ENCODE measurements at places on chromosomes 12 and 14.

GRCh38 chr14:89615421-89615820, 198.4 kb upstream of the FOXN3 start:
- H3K27ac ChIP-seq: no peak overlapping the region
- H3K4me1 ChIP-seq: peaks cover 28% of the 10 kb centered on the region
- H3K36me3 ChIP-seq: no peaks in the 10 kb centered on the region
- H3K27me3 ChIP-seq: peaks cover 13% of the 10 kb centered on the region
- H3K4me3 ChIP-seq: no peak overlapping the region
- DNase-seq: no peak

DNA sequence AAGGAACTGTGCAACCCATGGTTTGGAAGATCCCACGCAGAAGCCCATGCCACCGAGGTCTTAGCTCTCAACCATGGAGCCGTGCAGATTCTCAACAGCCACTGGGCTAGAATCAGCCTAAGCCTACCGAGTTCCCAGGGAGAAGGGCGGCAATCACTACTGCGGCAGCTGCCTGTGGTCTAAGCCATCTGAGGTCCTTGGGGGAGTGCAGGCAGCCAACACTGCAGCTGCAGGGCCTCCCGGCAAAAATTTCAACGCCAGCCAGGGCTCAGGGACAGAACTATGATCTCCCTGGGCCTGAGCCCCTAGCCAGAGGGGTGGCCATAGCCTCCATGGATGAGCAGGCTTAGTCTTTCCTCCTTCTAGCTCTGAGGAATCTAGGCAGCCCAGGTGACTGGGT, 156.8 kb upstream of the CLEC14A start:
- H3K27me3 ChIP-seq: no peaks in the 10 kb centered on the region
- no peak for DNase-seq
- no peaks in the 10 kb centered on the region for H3K4me1 ChIP-seq
- H3K4me3 ChIP-seq: no peak overlapping the region

DNA sequence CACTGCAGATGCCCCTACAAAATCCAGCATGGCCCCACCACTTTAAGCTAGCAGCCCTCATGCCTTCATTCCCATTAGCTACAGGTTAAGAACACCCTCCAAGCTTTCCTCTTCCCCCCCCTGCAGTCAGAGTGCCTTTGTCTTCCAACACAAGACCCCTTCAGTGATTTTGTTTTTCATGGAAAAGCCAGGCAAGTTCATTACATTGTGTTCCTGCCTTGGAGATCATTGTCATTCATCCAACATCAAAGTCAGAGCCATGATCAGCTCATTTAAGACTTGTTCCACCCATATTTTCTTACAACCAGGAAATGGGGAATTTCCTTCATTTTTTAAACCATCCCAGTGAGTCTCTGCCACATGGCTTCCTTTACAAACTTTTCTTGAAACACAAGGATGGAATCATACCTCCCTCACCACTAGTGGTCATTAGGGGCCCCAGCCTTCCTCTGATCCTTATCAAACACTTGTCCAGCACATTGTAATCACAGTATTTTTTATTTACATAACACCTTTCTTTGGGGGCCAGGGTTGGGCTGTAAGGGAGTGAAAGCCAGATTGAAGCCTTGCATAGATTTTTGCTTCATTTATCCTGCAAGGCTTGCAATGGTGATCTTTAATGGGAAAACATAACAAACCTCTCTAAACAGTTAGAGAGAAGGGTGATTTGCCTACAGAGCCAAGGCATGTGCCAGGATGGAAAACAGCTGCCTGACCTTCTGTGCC, 765.3 kb downstream of the MED13L start:
- H3K4me3 ChIP-seq: no peak overlapping the region
- no peak for DNase-seq
- no peaks in the 10 kb centered on the region for H3K36me3 ChIP-seq
- H3K27me3 ChIP-seq: peaks cover 8% of the 10 kb centered on the region
- peaks cover 16% of the 10 kb centered on the region for H3K4me1 ChIP-seq

GRCh38 chr12:51865757-51866270, 17.3 kb upstream of the FIGNL2 start:
- no peaks in the 10 kb centered on the region for H3K36me3 ChIP-seq
- H3K27me3 ChIP-seq: peaks cover 56% of the 10 kb centered on the region
- no peak overlapping the region for H3K27ac ChIP-seq
- no peak overlapping the region for H3K4me3 ChIP-seq
- no peak for DNase-seq

DNA sequence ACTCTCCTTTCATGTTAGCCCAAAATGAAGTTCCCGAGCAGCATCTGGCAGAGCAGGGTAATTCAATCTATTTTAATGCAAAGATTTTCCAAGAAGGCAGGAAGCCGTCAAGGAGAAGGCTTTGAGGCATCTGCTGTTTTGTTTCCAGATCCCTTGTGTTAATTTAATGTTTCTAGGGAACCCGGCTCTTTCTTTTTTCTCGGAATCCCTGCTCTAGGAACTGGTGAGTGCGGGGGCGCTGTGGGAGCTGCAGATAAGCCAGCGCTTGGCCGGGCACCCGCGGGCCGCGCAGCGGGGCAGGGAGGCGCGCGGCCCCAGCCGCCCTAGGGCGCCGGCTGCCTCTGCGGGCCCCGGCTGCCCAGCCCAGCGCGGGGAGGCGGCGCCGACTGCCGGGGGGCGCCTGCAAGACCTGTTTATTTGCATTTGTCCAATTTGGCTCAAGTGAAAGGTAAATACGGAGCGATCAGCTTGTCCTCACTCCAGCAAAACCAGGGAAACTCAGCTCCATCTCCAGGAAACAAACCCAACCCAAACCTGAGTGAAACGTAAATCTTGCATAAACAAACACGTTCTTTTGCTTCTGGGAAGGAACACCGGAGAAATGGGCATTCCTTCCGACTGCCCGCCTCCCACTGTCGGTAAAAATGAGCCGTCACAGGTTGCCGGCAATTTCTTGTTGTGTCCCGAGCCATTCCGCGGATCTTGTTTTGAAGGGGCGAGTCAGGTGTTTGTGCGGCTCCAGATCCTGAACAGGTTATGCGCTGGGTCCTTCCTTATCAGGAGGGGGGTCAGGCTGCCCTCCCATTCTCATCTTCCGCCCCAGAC, 65.1 kb downstream of the CRADD start:
- no peaks in the 10 kb centered on the region for H3K27me3 ChIP-seq
- peak overlapping the region; percentile 95 for H3K27ac ChIP-seq
- DNase-seq: peak; percentile 37
- H3K4me3 ChIP-seq: peak overlapping the region; percentile 76
- H3K36me3 ChIP-seq: no peaks in the 10 kb centered on the region
- peaks cover 7% of the 10 kb centered on the region for H3K4me1 ChIP-seq

GRCh38 chr12:120920178-120920577, 16.0 kb upstream of the SPPL3 start:
- peaks cover 2% of the 10 kb centered on the region for H3K36me3 ChIP-seq
- H3K4me3 ChIP-seq: no peak overlapping the region
- DNase-seq: no peak
- no peaks in the 10 kb centered on the region for H3K27me3 ChIP-seq
- no peak overlapping the region for H3K27ac ChIP-seq

DNA sequence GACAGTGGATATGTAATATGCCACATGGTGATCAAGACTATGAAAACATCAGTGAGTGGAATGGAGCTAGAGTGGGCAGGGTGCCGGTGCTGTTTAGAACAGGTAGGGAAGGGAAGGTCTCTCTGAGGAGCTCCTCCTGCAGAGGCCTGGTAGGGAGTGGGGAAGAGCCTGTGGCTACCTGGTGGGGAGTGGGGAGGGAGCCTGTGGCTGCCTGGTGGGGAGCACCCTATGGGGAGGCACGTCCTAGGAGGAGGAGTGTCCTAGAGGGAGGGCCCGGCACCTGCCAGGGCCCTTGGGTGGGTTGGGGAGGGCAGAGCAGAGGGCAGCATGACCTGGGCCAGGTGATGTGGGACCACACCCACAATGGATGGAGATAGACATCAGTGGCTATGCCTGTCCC, 122.6 kb downstream of the ADGRD1 start:
- H3K36me3 ChIP-seq: no peaks in the 10 kb centered on the region
- H3K4me3 ChIP-seq: no peak overlapping the region
- no peak overlapping the region for H3K27ac ChIP-seq
- peaks cover 3% of the 10 kb centered on the region for H3K27me3 ChIP-seq

DNA sequence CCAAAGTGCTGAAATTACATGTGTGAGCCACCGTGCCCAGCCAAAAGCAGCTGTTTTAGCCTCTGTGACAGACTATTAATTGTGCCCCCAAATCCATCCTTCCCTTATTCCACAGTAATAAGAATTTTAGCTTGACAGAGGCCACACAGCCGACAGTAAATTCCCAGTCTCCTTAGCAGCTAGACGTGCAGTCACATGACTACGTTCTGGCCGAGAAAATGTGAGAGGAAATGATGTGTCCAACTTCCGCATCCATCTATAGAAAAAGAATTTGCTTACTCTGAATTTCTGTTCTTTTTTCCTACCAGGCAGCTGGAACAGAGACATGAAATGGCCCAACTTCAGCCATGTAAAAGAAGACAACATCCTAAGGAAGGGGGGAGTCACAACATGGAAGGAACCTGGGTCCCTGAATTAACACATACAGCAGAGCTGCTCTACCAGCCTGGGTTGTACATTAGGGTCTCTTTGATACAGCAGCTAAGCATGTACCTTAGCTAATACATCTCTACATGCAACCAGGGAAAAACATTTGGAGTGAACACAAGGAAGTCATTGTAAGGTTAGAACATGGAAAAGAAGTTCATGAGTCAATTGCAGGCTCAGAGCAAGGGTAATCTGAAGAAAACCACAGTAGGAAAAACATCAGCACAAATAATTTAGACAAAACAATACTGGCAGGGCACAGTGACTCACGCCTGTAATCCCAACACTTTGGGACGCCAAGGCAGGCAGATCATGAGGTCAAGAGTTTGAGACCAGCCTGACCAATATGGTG, 35.5 kb downstream of the CIT start:
- no peaks in the 10 kb centered on the region for H3K4me1 ChIP-seq
- no peaks in the 10 kb centered on the region for H3K27me3 ChIP-seq
- H3K27ac ChIP-seq: no peak overlapping the region
- no peak overlapping the region for H3K4me3 ChIP-seq

- H3K4me1 ChIP-seq: peaks cover 10% of the 10 kb centered on the region
- no peak for DNase-seq
- H3K27ac ChIP-seq: no peak overlapping the region
- H3K36me3 ChIP-seq: peaks cover 8% of the 10 kb centered on the region
- H3K27me3 ChIP-seq: no peaks in the 10 kb centered on the region
Observed at GRCh38 chr12:109460538-109460937, 16.6 kb downstream of the KCTD10 start.

- H3K27me3 ChIP-seq: no peaks in the 10 kb centered on the region
- no peak overlapping the region for H3K4me3 ChIP-seq
- peak overlapping the region; percentile 50 for H3K27ac ChIP-seq
- no peak for DNase-seq
Observed at GRCh38 chr14:102849526-102850379, 72.5 kb downstream of the TRAF3 start.

GRCh38 chr14:22073801-22074200, 400.2 kb upstream of the OR4E1 start:
- no peak for DNase-seq
- no peak overlapping the region for H3K27ac ChIP-seq
- peaks cover 8% of the 10 kb centered on the region for H3K27me3 ChIP-seq
- no peaks in the 10 kb centered on the region for H3K36me3 ChIP-seq

GRCh38 chr12:95877622-95878021, 18.9 kb downstream of the SNRPF start:
- H3K4me1 ChIP-seq: no peaks in the 10 kb centered on the region
- no peaks in the 10 kb centered on the region for H3K36me3 ChIP-seq
- H3K27ac ChIP-seq: no peak overlapping the region
- DNase-seq: no peak
- no peaks in the 10 kb centered on the region for H3K27me3 ChIP-seq
- no peak overlapping the region for H3K4me3 ChIP-seq
